ENCODE measurements at places on chromosomes 13 and 19.

- no peak for DNase-seq
These were observed 5.2 kb upstream of the ZNF579 start for GRCh38 chr19:55585658-55586339.

DNA sequence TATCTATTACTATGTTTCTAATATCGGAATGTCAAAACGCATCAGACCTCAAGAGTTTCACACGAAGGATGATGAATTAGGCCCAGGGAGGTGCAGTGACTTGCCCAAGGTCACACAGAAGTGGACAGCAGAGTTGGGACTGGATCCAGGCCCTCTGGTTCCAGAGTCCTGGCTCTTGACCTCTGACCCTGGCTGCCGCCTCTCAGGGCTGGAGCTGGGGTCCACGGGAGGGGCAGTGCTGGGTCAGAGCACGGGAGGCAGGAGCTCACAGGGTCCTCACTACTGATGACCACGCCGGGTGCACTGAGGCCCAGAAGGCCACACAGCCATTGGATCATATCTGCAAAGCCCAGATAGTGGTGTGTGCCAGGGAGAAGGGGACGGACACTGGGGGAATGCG lies 9.2 kb upstream of the ASPDH start:
- no peak for DNase-seq

DNA sequence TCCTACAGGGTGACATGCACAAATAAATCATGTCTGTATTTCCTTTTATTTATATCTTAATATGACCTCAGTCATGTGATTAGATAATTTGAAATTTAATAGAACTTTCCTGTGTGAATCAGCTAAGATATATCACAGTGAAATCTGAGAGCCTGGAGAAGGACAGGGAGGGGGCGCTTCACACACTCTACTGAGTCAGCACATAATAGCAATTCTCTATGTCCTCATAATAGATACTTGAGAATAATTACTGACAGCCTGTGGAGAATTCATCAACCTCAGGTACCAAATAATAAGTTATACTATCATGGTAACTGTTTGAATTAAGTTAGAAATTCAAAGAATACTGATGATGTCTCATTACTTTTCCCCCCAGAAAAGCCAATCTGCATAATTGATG lies 98.0 kb upstream of the SLC10A2 start:
- DNase-seq = no peak

DNA sequence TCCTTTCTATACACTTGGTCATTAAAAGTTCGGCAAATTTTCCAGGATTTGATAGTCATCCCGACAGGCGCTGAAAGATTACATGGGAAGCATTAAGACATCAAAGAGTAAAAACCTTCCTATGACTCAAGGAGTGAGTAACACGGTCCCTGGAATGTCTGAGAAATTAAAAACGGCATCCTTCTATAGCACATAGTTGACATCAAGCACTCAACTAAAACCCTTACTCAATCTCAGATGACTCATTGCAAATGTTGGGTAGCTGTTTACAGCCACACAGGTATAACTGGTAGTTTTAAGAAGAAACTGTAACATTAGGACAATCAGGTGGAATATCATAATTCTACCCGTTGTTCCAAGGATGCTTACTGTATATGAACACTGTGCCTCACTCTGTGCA lies 6.4 kb upstream of the LGALS13 start:
- DNase-seq = no peak

DNA sequence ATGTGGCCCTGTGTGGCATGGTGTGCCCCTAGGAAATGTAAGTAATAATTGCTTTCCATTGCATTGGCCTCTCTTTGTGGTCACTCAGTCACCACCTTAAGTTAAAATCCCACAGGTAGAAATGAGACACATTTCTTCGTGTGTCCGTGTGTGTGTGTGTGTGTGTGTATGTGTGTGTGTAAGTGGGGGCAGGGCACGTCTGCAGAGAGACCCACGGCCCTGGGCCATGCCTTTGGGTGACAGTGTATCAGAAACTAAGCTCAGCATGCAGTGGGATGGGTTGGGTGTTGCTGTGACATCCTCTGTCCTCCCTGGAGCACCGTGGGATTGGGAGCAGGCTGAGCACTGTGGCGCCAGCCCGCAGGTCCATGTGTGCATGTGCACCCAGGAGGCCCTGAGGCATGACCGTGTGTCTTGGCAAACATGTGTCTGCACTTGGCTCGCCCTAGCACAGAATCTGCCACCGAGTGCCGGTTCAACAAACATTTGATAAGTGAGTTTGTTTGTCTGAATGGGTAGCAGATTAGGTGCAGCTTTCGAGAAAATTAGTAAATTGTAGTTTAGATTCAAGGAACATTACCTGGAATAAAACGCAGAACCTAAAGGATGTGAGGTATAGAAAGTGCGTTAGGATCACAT lies 91.8 kb downstream of the WTIP start:
- DNase-seq = no peak

DNA sequence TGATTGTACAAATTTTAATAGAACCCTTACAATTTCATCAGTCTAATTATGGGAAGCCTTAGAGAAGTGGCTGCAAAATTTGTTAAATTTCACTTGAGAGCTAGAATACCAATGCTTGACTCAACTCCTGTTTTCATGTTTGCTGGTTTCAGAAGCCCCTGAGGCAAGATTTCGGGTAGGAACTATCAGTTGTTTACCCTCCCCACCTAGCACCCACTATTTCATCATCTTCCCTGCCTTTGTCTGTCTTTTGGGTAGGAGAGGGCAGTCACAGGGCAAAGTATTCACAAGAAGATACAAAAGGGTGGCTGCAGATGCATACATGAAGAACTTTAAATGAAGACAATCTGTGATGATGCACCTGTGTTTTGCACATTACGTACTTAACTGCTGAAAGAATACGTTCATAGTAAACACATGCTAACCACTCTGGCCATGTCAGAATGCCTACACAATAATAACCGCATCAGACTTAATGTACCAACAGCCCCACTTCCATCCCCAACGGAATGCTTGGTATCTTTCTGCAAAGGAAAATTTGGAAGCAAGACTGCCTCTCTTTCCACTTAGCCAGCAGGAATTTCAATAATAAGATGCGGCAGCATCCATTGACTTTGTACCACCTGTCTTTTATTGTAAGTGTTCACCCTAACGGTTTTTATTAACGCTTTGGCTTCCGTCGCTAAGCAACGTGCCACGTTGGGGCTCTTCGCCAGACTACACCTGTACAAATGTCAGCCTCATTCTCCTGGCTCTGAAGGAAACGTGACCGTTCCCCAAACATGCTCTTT lies 30.4 kb downstream of the TPT1 start:
- DNase-seq = no peak

DNA sequence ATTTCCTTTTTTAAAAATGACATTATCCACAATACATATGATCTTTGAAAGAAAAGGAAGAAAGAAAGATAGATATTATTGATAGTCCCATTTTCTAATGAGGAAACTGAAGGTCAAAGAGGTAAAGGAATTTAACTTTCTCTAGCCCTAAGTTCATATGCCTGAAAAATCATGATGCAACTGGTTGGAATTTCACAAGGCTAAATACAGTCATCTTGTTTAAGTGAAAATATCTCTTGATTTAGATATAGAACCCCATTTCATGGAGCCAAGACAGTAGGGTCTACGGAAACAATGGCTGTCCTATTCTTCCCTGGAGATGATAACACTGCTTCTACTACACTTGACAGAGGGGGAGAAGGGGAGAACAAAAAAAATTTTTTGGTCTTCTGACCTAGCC lies 366.2 kb downstream of the DNAJC15 start:
- no peak for DNase-seq

DNA sequence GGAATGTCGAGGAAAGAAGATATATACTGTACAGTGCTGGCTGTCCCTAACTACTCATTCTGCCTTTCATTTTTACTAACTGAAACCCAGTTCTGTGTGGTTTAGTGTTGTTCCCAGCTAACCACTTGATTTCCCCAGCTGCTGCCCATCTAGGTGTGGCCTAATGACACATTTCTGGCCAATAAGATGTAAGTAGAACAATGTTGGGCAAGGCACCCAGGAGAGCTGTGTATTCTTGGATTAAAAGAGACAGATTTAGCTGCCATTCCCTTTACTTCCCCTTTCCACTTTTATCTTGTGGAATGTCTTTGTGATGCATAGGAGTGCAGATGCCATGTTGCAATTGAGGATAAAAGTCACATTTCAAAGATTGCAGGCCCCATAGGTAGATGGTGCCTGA lies 28.3 kb upstream of the PCDH9 start:
- DNase-seq = no peak

- no peak for DNase-seq
These were observed 554.1 kb downstream of the DACH1 start for GRCh38 chr13:71312923-71313322.

DNA sequence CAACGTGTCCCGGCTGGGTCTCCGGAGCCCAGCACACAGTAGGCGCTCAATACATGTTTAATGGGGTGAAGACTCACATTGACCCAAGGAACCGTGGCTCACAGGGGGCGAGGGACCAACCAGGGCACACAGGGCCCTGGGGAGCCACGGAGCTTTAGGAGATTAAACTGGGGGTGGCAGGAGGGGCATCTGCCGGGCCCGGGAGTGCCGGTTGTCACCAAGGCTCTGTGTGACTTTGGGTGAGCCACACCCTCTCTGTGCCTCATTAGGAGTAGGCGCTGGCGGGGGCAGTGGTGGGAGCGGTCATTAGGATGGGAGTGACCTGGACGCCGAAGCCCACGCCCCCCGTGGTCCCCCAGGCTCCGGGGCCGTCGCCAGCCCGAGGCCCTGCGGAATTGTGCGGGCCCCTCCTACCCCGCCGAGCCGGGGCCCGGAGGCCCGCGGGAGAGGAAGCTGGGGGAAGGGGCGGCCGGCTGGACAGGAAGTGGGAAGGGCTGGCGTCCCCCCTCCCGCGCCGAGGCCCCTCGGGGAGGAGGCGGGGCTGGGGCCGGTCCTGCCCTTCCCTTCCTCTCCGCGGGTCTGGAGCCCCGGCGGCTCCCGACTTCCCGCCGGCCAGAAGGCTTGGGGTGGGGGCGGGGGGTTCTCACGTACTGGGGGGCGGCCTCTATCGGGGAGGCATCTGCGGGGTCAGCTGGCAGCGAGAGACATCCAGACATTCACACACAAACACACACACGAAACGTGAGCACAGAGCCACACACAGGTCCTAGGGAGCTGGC lies 1.8 kb upstream of the SSBP4 start:
- peak; percentile 24 for DNase-seq

DNA sequence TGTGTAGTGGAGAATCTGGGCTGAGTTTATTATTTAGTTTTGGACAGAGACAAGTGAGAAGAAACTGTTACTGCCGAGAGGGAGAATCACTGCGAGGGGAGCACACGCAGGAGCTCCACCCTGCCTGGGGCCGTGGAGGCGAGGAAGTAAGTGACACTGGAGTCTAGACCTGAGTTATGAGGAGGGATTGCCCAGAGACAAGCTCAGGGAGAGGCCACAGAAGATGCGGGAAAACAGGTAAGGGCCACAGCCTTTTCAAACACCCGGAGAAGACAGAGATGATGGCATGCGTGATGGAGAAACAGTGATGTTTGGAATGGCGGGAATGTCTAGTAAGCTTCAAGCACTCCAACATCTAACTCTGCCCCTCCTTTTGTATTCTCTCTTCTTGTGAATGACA lies 84.1 kb downstream of the TNFSF11 start:
- no peak for DNase-seq

- no peak for DNase-seq
These were observed 11.6 kb downstream of the ADPRHL1 start for GRCh38 chr13:113441661-113442060.

- DNase-seq = no peak
These were observed 8.8 kb downstream of the GPC6 start for GRCh38 chr13:93235258-93236015.

GRCh38 chr19:33784432-33784831 lies 12.2 kb upstream of the KCTD15 start:
- no peak for DNase-seq
